ENCODE measurements at places on chromosomes 3 and 15.

GRCh38 chr15:98501632-98502031, 146.7 kb upstream of the IGF1R start:
- DNase-seq, result no peak

GRCh38 chr15:25171856-25172687, 217.3 kb downstream of the SNRPN start:
- no peak for DNase-seq

- DNase-seq, result no peak
Observed at GRCh38 chr15:49038382-49038781, 7.9 kb downstream of the SECISBP2L start.

DNA sequence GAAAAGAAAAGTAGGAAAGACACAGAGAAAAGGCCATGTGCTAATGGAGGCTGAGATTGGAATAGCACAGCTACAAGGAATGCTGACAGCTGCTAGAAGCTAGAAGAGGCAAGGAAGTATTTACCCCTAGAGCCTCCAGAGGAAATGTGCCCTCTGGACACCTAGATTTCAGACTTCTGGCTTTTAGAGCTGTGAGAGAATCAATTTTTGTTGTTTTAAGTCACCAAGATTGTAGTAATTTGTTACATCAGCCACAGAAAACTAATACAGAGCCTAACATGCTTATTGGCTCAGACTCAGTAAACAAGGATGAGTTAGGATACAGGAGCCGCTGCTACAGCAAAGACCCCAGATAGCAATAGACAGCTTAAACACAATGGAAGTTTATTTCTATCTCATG, 33.1 kb upstream of the GLCE start:
- DNase-seq, result no peak

- no peak for DNase-seq
Observed at GRCh38 chr15:60972866-60973265, 256.2 kb downstream of the RORA start.

Measured in SIG-M5 (cell line).